ENCODE measurements at places on chromosomes 3 and 15.

DNA sequence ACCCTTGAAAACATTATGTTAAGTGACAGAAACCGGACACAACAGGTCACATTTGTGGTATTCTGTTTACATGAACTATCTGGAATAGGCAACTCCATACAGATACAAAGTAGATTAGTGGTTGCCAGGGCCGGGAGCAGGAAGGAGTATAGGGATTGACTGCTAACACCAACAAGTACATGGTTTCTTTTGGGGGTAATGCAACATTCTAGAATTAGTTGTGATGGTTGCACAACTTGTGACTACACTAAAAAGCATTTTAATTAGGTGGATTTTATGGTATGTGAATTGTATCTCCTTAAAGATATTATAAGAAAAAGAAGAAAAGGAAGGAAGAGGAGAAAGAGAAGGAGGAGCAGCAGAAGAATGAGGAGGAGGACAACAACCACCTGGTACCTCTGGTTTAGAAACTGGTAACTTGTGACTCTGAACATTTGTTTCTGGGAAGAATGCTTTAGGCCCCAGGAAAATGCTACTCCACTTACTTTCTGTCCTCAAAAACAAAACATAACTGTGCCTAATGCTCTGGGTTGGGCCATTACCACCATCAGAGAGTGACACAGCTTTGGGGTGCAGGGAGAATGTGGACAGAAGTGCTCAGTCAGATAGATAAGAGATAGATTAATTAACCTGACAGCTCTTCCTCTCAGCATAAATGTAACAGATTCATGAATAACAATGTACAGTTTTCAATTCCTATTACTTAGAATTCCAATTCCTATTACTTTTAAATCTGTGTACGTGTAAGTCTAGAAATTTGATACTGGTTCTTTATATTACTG lies 20.3 kb downstream of the SETMAR start:
- no peak for DNase-seq

GRCh38 chr15:89358755-89359439 lies 24.3 kb upstream of the POLG start:
- DNase-seq: peak; percentile 30

GRCh38 chr3:157530637-157531300 lies 27.6 kb upstream of the VEPH1 start:
- DNase-seq: no peak

- peak; percentile 5 for DNase-seq
Observed at GRCh38 chr15:67185621-67186225, 68.7 kb downstream of the AAGAB start.

- DNase-seq: no peak
Observed at GRCh38 chr15:79977431-79978054, 6.5 kb upstream of the BCL2A1 start.

DNA sequence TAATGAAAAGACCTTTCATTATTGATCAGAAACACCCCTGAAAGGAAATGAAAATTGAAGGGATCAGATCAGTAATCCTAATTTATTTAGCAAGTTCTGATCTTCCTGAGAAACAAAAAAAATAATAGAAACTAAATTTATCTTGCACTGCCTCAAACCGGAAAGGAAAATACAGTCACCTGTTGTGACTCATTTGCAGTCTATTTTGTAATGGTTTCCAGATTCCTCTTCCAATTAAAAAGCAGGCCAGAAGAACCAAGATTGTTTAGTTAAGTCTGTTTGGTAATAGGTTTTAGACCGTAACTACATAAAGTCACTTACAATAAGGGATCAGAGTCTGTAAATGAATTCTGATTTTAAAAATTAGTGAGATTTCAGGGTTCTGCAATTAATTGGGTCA lies 49.7 kb upstream of the ATOSA start:
- DNase-seq: no peak

- peak; percentile 55 for DNase-seq
Observed at GRCh38 chr3:58025837-58026569, 17.8 kb downstream of the FLNB start.

DNA sequence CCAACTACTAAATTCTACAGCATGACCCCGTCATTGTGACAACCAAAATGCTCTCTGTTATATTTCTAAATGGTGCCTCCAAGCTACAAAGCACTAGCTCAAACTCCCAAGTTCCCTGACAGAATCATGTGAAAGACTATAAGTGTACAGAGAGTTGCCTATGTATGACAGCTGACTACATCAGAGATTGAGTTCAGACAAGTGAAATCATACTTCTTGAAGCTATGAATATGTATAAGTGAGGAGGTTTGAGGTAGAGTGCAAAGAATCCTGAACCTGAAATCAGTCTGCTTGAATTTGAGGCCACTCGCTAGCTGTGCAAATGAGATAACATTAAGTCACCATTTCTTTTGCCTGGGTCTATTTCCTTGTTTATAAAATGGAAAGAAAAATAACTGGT lies 63.9 kb upstream of the TP63 start:
- DNase-seq: no peak

DNA sequence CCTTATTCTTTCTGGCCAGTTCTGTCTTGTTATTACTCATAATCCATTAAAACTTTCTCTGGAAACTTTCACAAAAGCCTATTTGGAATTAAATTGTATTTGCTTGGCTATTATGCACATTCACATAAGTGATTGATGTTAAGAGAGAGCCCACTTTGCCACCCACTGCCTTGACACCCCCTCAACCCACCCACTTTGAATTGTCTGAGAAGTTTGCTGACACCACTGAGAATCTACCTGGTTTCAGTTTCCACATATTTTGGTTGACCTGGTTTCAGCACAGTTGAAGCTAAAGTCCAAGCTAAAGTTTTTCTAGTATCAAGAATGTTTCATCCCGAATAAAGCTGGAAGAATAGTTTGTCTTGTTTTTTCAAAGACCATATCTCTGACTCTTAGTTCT lies 70.9 kb downstream of the ARMC8 start:
- no peak for DNase-seq

DNA sequence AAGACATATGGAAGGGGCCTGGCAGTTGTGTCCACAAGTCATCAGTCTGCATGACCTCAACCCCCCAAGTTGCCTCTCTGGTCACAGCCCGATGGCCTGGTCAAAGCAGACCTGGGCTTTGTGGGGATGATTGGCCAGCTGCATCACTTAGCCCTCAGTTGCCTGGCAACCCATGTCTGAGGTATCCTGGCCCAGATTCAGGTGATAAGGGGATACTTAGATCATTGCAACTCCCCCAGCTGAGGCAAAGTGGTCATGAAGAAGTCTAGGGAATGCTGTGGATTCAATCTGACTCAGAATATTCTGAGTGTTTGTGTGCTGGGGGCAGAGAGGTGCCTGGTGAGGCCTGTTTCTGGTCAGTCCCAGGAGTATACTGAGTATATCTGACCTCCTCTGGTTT lies 5.0 kb downstream of the GPR156 start:
- no peak for DNase-seq

- DNase-seq: no peak
Observed at GRCh38 chr3:138694287-138695007, 85.9 kb downstream of the FAIM start.

- DNase-seq: peak; percentile 50
Observed at GRCh38 chr3:180594631-180595558, 7.1 kb upstream of the TTC14 start.

DNA sequence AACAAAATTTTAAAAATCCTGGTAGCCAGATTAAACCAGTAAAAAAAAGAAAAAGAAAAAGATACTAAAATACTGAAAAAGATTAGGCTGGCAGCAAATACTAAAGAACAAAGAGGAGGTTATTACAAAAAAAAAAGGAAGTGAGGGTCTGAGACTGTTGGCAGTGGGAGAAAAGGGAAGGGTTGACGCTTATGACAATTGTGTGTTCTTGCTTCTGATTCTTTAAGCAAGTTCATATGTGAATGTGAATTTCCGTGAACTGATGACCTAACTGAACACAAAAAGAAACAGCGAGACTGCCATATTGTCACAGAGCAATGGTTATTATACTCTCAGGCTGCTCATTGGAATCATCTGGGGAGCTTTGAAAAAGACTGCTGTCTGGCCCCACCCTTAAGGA lies 56.5 kb downstream of the ATP13A4 start:
- no peak for DNase-seq

- DNase-seq: no peak
Observed at GRCh38 chr3:149145356-149145755, 15.9 kb downstream of the HPS3 start.

GRCh38 chr3:120460181-120460790 lies 9.5 kb upstream of the FSTL1 start:
- DNase-seq: no peak

DNA sequence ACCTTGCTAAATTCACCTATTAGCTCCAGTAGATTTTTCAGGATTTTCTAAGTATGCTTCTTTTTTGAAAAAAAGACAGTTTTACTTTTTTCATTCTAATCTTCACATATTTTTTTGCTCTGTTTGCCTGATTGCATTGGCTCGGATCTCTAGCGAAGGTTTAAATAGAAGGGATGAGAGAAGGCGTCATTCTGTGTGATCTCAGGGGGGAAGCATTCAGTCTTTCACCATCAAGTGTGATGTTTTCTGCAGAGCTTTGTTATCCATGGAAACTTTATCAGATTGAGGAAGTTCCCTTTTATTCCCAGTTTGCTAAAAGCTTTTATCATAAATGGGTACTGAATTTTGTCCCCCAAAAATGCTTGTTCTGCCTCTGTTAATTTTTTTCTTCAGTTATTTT lies 120.3 kb downstream of the LRRK1 start:
- DNase-seq: no peak

GRCh38 chr3:137769322-137770065 lies 5.4 kb downstream of the SOX14 start:
- no peak for DNase-seq

DNA sequence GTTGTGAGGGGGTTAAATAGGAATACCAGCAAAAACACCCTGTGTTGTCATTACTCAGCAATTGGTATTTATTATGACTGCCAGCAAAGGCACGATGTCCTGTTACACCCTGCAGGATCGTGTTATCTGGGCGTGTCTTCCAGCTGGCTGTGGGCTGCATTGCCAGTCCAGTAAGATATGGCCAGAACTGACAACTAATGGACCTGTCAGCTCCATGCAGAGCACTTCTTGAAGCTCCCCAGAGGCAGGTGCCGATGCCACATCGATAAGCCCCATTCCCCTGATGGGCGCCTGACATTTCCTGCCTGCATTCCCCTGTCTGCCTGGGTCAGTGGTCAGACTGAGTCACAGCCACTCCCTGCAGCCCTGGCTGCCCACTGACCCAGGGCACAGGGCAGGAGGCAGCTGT lies 79.7 kb upstream of the RASGRF1 start:
- no peak for DNase-seq

GRCh38 chr3:31448035-31448881 lies 84.5 kb upstream of the STT3B start:
- DNase-seq: no peak

- peak; percentile 35 for DNase-seq
Observed at GRCh38 chr15:85407421-85408269, 27.2 kb downstream of the AKAP13 start.

DNA sequence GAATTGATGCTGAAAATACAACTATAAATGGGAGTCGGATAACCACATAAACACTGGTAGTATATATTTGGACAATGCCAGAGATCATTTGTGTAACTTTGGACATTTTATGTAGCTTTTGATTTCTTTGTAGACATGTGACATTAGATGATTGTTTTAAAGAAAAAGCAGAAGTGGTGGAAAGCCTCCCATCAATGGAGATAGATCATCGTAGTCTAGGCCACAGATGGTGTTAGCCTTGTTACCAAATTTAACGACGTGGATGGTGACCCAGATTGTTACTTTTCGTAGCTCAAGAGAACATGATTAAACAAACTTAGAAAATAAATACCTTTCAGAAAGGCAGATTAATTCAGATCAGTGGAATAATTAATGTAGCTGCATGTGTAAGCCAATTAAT lies 8.8 kb downstream of the CACNA1D start:
- DNase-seq: no peak

DNA sequence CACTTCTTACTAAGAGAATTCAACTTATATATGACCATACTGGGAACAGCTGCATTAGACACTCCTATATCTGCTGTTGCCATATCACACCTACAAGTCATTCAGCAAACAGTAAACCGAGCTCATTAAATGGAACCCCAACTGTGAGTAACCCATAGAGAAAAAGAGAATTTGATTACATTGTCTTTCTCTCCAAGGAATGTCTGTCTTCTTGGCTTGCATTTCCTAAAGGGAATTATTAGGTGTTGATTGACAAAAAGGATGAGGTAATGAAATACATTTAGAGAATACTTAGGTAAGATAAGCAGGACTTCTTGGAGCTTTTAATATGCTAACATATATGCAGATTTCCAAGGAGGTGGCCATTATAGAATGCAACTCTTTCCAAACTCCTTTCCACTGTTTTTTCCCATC lies 76.8 kb downstream of the SLMAP start:
- DNase-seq: no peak

DNA sequence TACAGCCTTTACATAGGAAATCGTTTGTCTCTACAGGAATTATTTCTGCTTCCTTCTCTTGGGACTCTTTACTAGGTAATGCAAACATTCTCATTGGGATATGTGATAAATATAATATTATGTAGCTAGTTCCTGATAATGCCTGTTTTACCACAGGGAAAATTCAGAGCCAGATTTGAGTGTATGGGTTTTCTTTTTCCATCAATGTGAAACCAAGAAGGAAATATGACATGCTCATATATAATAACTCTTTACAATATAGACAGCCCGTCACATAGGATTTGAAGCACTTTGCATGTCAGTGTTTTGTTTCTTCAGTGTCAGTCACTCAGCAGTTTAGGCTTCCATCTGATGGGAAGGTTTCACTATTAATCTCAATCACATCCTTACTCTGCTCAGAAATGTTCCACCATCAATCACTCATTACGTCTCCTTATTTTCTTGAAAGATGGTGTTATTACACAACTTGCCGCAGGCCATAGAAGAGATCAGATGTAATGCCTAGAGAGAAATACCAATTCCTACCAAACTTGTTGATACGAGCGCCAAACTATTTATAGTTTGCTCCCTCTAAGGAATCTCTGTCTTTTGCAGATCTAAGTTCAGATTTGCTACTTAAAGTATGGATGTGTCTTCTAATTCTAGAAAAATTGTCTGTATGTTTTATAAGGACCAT lies 314.8 kb downstream of the DIPK2A start:
- DNase-seq: no peak

DNA sequence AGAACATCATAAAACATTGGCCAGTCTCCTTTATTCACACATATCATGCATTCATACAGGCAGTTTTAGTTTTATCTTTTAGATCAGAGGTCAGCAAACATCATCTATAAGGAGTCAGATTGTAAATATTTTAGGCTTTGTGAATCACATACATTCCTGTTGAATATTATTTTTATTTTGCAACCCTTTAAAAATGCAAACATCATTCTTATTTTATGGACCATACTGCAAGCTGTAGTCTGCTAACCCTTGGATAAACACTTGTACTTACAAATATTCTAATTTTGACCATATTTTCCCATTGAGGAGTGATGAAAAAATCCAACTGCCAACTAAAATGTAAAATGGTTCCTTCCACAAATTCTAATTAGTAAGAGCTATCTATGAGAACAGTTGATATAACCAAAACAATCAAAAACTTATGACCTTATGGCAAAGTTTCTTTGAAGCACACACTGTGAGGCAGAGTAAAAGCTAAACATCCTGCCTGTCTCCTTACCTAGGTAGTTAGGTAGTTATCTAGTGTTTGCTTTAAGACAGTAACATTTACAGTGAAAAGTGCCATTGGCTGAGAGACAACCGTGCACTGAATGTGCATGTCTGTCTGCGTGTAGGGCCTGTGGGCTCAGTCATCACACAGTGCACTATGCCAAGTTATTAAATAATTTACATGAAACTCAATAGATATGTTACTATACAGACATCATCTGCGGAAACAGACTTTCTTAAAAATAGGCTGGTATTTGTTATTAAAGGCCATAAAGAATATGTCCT lies 57.7 kb downstream of the PIK3R4 start:
- no peak for DNase-seq

All from DMS 273 treated with DMSO at 0.1 percent for 48 hours (cell line).